ENCODE measurements at places on chromosomes 6 and 20.

DNA sequence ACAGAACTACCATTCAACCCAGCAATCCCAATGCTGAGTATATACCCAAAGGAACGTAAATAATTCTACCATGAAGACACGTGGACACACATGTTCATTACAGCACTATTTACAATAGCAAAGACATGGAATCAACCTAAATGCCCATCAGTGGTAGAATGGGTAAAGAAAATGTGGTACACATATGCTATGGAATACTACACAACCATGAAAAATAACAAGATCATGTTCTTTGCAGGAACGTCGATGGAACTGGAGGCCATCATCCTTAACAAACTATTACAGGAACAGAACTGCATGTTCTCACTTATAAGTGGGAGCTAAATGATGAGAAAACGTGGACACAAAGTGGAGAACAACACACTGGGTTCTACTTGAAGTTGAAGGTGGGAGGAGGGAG, 22.4 kb upstream of the ELOVL4 start:
- DNase-seq = no peak

- no peak for DNase-seq
Measured at GRCh38 chr6:3578981-3579380, 122.1 kb upstream of the SLC22A23 start.

GRCh38 chr20:25061821-25062530, 4.0 kb upstream of the ACSS1 start:
- DNase-seq = no peak

GRCh38 chr6:10256113-10256690, 158.7 kb downstream of the TFAP2A start:
- DNase-seq = no peak

- no peak for DNase-seq
Measured at GRCh38 chr6:87382861-87383260, 24.9 kb upstream of the CFAP206 start.

All from AG04449 (cell line).